ENCODE measurements at places on chromosomes 7 and 10. TPM values are rescaled to one million over a fixed set of nuclear protein-coding genes. Genes with fewer than 3 reads are reported as not detected.
A peak's percentile ranks its signal among the peaks of the same experiment; 100 is the strongest.

GRCh38 chr10:74738542-74738941 lies 87.9 kb upstream of the KAT6B start:
- no peaks in the 10 kb centered on the region for H3K36me3 ChIP-seq
- H3K27me3 ChIP-seq: no peaks in the 10 kb centered on the region
- peaks cover 24% of the 10 kb centered on the region for H3K4me1 ChIP-seq
- DNase-seq: no peak
- no peak overlapping the region for H3K4me3 ChIP-seq
- peak overlapping the region; percentile 83 for H3K27ac ChIP-seq

- no peak for DNase-seq
- H3K4me3 ChIP-seq: no peak overlapping the region
- no peaks in the 10 kb centered on the region for H3K4me1 ChIP-seq
- H3K27me3 ChIP-seq: no peaks in the 10 kb centered on the region
- H3K27ac ChIP-seq: no peak overlapping the region
Measured at GRCh38 chr7:139159900-139160675, 50.6 kb upstream of the ZC3HAV1 start.

RBP4 gene
- not detected for total RNA-seq

SCD gene
- total RNA-seq: 198 TPM

MRPS24 gene
- total RNA-seq: 74.6 TPM

- no peaks in the 10 kb centered on the region for H3K27me3 ChIP-seq
- no peak overlapping the region for H3K4me3 ChIP-seq
- no peak overlapping the region for H3K27ac ChIP-seq
- DNase-seq: no peak
- peaks cover 17% of the 10 kb centered on the region for H3K36me3 ChIP-seq
- H3K4me1 ChIP-seq: peaks cover 18% of the 10 kb centered on the region
Measured at GRCh38 chr7:880450-880849, 4.1 kb downstream of the GET4 start.

GRCh38 chr10:94286901-94287300 lies 75.8 kb downstream of the NOC3L start:
- no peak overlapping the region for H3K27ac ChIP-seq
- H3K36me3 ChIP-seq: peaks cover 3% of the 10 kb centered on the region
- peaks cover 28% of the 10 kb centered on the region for H3K4me1 ChIP-seq
- H3K27me3 ChIP-seq: peaks cover 35% of the 10 kb centered on the region
- no peak overlapping the region for H3K4me3 ChIP-seq

MUC3A gene
- not detected for total RNA-seq

DNA sequence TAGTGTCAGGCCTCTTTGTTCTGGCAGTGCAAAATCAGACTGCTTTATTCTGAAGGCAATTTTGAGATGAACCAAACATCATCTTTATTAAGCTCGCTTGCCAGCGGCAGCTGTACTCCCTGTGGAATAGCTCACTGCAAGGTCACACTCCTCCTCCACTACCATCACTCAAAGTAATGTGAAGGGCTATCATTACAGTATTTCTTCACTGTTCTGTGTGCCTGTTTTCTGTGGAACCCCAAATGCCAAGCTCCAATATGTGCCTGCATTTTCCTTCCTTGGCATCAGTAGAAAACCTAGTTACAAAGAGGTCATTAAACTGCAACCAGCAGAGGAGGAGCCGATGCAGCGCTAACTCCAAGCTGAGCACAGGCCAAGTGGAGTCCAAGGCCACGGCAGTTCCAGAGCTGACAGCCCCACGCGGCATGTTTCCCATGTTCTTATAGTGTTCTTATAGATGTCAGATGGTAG lies 21.4 kb downstream of the BCCIP start:
- no peaks in the 10 kb centered on the region for H3K27me3 ChIP-seq
- no peak overlapping the region for H3K27ac ChIP-seq
- H3K4me1 ChIP-seq: no peaks in the 10 kb centered on the region

TNS3 gene
- total RNA-seq: 0.15 TPM

- no peak overlapping the region for H3K27ac ChIP-seq
- H3K4me3 ChIP-seq: no peak overlapping the region
- no peak for DNase-seq
- H3K4me1 ChIP-seq: no peaks in the 10 kb centered on the region
- H3K36me3 ChIP-seq: no peaks in the 10 kb centered on the region
Measured at GRCh38 chr10:133068111-133069032, 19.4 kb upstream of the ADGRA1 start.

- H3K27me3 ChIP-seq: no peaks in the 10 kb centered on the region
- H3K27ac ChIP-seq: no peak overlapping the region
- H3K4me3 ChIP-seq: no peak overlapping the region
- DNase-seq: no peak
- H3K36me3 ChIP-seq: no peaks in the 10 kb centered on the region
Measured at GRCh38 chr10:132297526-132297925, 10.2 kb downstream of the STK32C start.

DNA sequence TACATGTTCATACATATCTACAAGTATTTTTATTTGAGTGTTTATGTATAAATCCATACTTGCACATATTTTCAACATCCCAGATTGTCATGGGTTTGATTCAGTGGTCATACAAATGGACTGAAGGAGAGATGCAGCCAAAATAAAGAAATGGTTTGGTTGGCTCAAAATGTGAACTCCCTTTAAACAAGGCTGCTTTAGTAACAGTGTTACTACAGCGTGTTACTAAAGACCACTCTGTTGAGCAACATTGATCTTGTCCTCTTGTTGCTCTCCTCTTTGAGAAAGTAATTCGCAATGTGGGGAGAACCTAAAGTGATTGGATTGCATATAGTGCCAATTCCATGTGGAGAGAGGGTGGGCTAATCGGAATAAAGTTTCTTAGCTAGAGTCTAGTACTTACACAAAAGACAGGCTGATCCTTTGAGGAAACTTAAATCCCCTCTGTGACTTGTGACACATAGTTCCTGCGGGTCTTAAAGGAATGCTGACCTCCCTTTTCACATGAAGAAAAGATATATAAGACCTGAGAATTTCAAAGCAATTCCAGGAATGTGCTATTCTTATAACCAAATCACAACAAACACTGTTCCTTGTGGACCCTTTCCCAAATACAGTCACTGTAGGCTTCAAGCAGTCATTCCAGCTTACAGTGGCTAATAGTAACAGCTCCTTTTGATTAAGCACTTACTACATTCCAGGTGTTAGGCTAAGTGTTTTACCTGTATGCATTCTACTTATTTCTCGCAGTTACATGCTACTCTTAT lies 144.3 kb downstream of the FZD1 start:
- no peak overlapping the region for H3K4me3 ChIP-seq
- no peak overlapping the region for H3K27ac ChIP-seq
- H3K27me3 ChIP-seq: no peaks in the 10 kb centered on the region
- no peaks in the 10 kb centered on the region for H3K36me3 ChIP-seq
- DNase-seq: no peak

TRPV5 gene
- not detected for total RNA-seq

DNA sequence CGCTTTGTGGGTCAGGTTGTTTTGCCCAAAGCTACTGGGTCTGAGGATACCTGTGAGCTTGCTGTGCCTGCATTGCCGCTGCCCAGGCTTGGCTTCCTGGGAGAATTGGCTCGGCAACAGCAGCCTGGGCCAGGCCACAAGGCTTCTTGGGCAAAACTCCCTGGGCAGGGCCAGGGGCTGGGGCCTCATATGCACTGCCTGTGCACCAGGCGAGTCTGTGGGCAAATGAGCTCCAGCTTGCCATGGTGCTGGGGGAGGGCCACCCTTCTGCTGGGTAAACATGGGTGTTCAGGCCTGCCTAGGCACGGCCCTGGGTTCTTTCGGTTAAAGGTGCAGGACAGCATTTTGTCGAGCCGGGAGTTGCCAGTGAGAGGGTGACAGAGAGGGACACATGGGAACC lies 19.4 kb downstream of the ZMIZ1 start:
- DNase-seq: no peak
- peaks cover 23% of the 10 kb centered on the region for H3K4me1 ChIP-seq
- H3K36me3 ChIP-seq: no peaks in the 10 kb centered on the region

- peaks cover 5% of the 10 kb centered on the region for H3K36me3 ChIP-seq
- peaks cover 8% of the 10 kb centered on the region for H3K27me3 ChIP-seq
- H3K4me1 ChIP-seq: peaks cover 7% of the 10 kb centered on the region
- DNase-seq: peak; percentile 13
- no peak overlapping the region for H3K4me3 ChIP-seq
- no peak overlapping the region for H3K27ac ChIP-seq
Measured at GRCh38 chr10:86644794-86645445, 9.4 kb upstream of the OPN4 start.

DNA sequence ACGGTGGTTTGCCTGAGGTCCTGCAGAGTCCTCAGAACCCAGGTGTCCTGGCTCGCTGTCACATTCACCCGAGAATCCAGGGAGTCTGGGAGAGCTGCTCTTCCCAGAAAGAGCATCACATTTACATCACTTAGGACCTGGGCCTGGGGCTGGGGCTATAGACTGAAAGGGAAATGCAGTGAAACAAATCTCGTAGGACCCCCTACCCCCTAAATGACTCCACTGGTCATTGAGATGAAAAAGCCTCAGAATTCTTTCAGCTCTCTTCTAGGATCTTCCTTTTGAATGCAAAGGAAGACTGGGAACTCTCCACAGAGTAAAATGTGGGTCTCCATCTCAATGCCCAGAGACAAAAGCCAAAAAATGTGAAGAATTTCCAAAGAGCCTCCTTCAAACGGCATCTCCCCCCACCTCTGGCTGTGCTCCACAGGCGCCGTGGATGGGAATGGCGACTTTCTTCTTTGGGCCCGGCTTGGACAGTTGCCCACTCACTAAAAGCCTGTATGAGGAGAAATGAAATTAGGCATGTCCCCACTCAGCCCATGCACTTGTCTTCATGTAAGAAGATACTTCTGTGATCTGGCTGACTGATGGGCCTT lies 49.0 kb upstream of the PODXL start:
- no peak overlapping the region for H3K27ac ChIP-seq
- H3K27me3 ChIP-seq: peaks cover 28% of the 10 kb centered on the region
- H3K4me3 ChIP-seq: no peak overlapping the region
- no peaks in the 10 kb centered on the region for H3K36me3 ChIP-seq
- no peak for DNase-seq
- H3K4me1 ChIP-seq: peaks cover 6% of the 10 kb centered on the region

All from activated CD4-positive, alpha-beta memory T cell treated with anti-CD3 and anti-CD28 coated beads, Interleukin-2, amount 10 ng/mL, durations not matched to agents 7 days and 5 days (primary cell).